ENCODE measurements at places on chromosomes 4 and X.

DNA sequence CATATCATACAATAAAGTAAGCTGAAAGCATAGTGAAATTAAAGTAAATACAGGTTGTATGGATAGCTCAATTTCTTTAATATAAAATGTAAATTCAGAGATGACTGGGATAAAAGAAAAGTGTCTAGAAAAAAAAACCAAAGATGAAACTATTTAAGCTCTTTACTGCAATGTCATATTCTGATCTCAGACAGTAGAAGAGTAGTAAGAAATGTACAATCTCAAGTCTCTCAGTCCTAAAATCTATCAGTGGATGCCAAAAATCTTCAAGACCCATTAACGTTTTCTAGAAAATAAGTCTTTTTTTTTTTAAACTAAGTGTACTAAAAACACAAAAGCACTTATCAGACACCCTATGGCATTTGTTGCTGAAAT is 13.8 kb downstream of the MGARP start:
- DNase-seq: no peak

DNA sequence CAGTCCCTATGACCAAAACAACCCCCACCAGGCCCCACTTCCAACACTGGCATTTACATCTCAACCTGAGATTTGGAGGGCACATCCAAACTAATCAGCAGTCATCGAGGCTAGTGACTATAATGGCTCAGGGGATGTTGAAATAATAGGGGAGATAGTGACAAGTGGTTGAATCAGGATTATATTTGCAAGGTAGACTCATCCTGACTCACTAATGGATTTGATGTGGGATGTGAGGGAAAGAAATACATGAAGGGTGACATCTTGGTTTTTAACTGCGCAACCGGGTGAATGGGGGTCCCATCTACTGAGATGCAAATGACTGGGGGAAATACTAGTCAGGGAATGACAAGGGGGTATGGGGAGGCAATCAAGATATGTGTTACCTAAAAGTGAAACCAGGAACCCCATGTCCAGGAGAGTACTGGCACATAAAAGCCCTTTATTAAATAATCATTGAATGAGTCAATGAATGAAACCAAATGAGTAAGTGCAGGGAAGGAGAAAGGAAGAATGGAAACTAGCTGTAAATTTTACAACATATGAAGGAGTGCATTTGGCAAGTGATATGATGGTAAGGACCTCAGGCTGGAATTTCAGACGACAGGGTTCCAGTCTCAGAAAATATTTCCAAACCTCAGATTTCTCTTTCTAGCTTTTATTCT is 78.3 kb downstream of the PARM1 start:
- no peak for DNase-seq

DNA sequence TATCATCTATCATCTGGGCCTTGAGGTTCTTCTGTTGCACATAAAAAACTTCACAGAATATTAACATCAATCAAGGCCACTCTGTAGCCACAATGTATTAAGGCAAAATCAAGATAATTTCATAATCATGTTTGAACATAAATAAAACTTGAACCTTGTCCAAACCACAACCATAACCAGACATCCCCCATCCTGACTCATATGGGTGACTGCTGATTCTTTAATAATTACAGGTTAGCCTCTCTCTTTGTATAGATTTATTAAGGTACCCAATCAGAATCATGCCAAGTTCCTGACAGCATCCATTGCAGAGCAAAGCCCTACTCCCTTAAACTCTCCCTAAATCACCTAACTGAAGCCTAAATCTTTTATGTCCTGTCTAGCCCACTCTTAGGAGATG is 16.7 kb upstream of the AREG start:
- no peak for DNase-seq

GRCh38 chr4:161097821-161098220 is 1066.0 kb downstream of the FSTL5 start:
- no peak for DNase-seq
